ENCODE measurements at places on chromosomes 5 and 9. TPM values are rescaled to one million over a fixed set of nuclear protein-coding genes. Genes with fewer than 3 reads are reported as not detected.

- DNase-seq: no peak
- H3K4me3 ChIP-seq: no peak overlapping the region
- H3K27me3 ChIP-seq: no peaks in the 10 kb centered on the region
- no peak overlapping the region for H3K27ac ChIP-seq
- H3K36me3 ChIP-seq: no peaks in the 10 kb centered on the region
- no peaks in the 10 kb centered on the region for H3K4me1 ChIP-seq
These were observed 88.6 kb downstream of the GDNF start for GRCh38 chr5:37751227-37751626.

- no peaks in the 10 kb centered on the region for H3K4me1 ChIP-seq
- no peak overlapping the region for H3K4me3 ChIP-seq
- H3K36me3 ChIP-seq: no peaks in the 10 kb centered on the region
- peak overlapping the region; percentile 21 for H3K27ac ChIP-seq
These were observed 32.9 kb upstream of the SLC36A1 start for GRCh38 chr5:151414536-151414935.

- no peak for DNase-seq
- no peak overlapping the region for H3K27ac ChIP-seq
- no peaks in the 10 kb centered on the region for H3K27me3 ChIP-seq
- no peaks in the 10 kb centered on the region for H3K4me1 ChIP-seq
These were observed 485.4 kb downstream of the ZNF608 start for GRCh38 chr5:124260921-124261515.

- no peaks in the 10 kb centered on the region for H3K4me1 ChIP-seq
- no peak overlapping the region for H3K4me3 ChIP-seq
- H3K36me3 ChIP-seq: no peaks in the 10 kb centered on the region
- H3K27ac ChIP-seq: no peak overlapping the region
These were observed 1294.0 kb downstream of the MAT2B start for GRCh38 chr5:164799391-164799790.

DNA sequence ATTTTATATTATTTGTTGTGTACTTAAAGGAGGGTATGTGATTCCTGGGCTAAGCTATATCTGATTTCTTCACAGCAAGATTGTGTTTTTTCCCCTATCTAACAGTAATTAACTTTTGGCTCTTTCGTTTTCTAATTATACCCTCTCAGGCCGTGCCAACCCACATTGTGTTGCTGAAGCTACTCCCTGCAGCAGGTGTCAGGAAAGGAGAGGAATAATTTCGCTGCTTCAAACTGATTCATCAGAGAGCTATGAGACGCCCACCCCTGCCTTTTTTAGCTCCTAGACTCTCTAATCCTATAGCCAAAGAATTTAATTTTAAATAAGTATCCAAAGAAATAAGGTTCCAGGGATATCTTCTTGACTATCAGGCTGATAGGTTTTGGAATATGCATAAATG, 3.8 kb downstream of the CAVIN4 start:
- no peak for DNase-seq
- H3K27ac ChIP-seq: no peak overlapping the region
- H3K4me1 ChIP-seq: no peaks in the 10 kb centered on the region
- H3K27me3 ChIP-seq: no peaks in the 10 kb centered on the region
- H3K4me3 ChIP-seq: no peak overlapping the region
- no peaks in the 10 kb centered on the region for H3K36me3 ChIP-seq

DNA sequence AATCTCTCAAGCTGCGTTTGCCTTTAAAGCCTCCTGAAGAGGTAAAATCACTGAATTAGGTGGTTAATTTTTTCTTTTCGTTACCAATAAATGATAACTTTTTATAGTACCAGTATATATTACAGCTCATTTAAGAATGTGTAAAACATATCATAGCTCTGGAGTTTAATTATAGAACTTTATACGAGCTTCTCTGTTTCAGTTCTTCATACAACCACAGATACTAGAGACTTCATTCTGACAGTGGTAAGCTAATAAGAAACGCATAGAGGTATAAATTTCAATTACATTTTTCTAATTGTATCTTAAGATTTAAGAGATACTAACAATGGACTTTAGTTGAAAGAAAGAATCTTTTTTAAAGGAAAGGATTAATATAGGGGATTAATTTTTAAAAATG, 73.9 kb downstream of the PBX3 start:
- H3K27me3 ChIP-seq: no peaks in the 10 kb centered on the region
- no peak overlapping the region for H3K27ac ChIP-seq
- H3K36me3 ChIP-seq: no peaks in the 10 kb centered on the region
- DNase-seq: no peak
- peaks cover 10% of the 10 kb centered on the region for H3K4me1 ChIP-seq
- peak overlapping the region; percentile 20 for H3K4me3 ChIP-seq

GRCh38 chr5:133769842-133770241, 157.5 kb upstream of the FSTL4 start:
- H3K4me1 ChIP-seq: no peaks in the 10 kb centered on the region
- no peak overlapping the region for H3K27ac ChIP-seq
- no peak for DNase-seq
- no peaks in the 10 kb centered on the region for H3K36me3 ChIP-seq

- peaks cover 5% of the 10 kb centered on the region for H3K4me1 ChIP-seq
- no peak for DNase-seq
These were observed 1.6 kb downstream of the FBLL1 start for GRCh38 chr5:168530621-168531150.

DNA sequence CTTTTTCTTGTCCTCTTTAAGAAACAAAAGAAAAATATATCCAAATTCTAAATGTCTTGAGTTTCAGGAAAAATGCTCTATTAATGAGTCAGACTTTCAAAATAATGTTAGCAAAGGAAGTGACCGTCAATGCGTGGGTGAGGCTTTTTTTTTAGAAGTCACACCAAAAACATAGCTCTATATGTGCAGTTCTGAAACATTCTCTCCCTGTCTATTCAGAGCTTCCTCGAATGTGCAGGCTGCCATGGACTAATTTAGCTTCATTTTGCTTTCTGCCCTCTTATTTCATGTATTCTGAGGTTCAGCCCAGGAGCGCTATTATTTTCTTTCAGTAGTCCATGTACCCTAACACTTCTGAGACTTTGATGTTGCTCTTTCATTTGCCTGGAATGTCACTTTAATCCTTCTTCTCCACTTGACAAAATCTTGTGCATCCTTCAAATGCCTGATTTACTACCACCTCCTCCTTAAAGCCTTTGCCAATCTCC, 72.5 kb upstream of the RASA1 start:
- H3K27ac ChIP-seq: no peak overlapping the region
- no peaks in the 10 kb centered on the region for H3K4me1 ChIP-seq
- H3K36me3 ChIP-seq: no peaks in the 10 kb centered on the region

CCDC192 gene
- 0.35 TPM for polyA plus RNA-seq

- no peak for DNase-seq
- H3K4me1 ChIP-seq: no peaks in the 10 kb centered on the region
- no peaks in the 10 kb centered on the region for H3K27me3 ChIP-seq
- H3K27ac ChIP-seq: no peak overlapping the region
- H3K4me3 ChIP-seq: no peak overlapping the region
These were observed 95.0 kb downstream of the CFAP90 start for GRCh38 chr5:7755958-7756357.

FAM221B gene
- polyA plus RNA-seq: 0.16 TPM

DNA sequence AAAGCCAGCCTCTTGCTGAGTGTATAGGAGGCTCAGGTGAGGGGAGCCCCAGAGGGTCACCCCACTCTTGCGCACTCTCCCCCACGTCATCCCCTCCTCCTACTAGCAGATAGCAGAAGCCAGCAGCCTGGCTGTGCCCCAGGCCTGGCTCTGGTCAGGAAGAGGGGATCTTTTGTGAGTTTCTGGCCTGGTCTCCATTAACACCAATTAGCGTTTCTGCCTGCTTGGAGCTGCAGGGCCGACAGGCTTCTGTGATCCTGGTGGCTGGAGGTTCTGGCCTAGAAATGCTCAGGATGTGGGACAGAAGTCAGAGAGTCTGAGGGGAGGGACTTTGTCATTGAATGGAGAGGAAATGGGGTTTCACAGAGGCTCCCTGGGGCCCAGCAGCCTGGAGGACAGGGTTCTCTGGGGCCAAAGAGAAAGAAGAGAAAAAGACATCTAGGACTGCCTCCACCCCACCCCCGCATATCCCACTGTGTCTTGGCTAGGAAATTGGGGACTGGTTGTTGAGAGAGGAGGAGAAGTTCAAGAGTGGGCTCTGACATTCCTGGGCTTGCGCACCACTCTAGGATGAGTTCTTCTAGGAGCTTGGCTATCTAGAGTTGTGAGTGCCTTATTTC, 47.5 kb upstream of the ARAP3 start:
- no peaks in the 10 kb centered on the region for H3K27me3 ChIP-seq
- H3K4me1 ChIP-seq: no peaks in the 10 kb centered on the region
- no peaks in the 10 kb centered on the region for H3K36me3 ChIP-seq
- no peak overlapping the region for H3K4me3 ChIP-seq
- H3K27ac ChIP-seq: no peak overlapping the region
